ENCODE measurements at places on chromosomes 3 and 15.

GRCh38 chr3:50430950-50431435 is 71.7 kb upstream of the TMEM115 start:
- DNase-seq = no peak
- no peaks in the 10 kb centered on the region for H3K27me3 ChIP-seq
- H3K27ac ChIP-seq = no peak overlapping the region
- no peaks in the 10 kb centered on the region for H3K36me3 ChIP-seq

- H3K27me3 ChIP-seq = peaks cover 21% of the 10 kb centered on the region
- no peaks in the 10 kb centered on the region for H3K4me1 ChIP-seq
- H3K4me3 ChIP-seq = no peak overlapping the region
These were observed 333.4 kb downstream of the THSD4 start for GRCh38 chr15:71448688-71449114.

- H3K4me3 ChIP-seq = no peak overlapping the region
- H3K27me3 ChIP-seq = peaks cover 17% of the 10 kb centered on the region
- H3K4me1 ChIP-seq = no peaks in the 10 kb centered on the region
- no peak for DNase-seq
- no peaks in the 10 kb centered on the region for H3K36me3 ChIP-seq
These were observed 6.1 kb downstream of the CYP1A2 start for GRCh38 chr15:74754593-74755215.

DNA sequence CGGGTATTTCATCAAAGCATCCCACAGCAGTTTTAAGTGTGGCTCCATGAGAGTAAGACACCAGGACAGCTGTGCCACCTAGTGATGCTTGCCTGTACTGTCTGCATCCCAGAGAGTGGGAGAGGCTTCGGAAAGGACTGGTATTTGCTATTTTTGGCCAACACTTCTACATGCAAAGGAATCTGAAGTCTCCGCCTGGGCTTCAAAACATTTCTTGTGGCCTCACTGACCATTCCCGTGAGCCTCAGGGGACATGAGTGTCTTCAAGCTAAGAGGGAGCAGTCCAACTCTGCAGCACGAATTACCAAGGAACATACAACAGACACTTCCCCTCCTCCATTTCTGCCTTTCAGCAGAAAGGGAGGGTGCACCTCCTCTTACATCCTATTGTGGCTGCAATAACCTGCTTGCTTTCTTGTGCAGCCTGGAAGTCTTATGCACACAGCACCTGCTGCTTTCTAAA is 177.5 kb downstream of the RORA start:
- peaks cover 67% of the 10 kb centered on the region for H3K27me3 ChIP-seq
- H3K36me3 ChIP-seq = no peaks in the 10 kb centered on the region
- no peak for DNase-seq
- H3K27ac ChIP-seq = no peak overlapping the region
- H3K4me1 ChIP-seq = peaks cover 2% of the 10 kb centered on the region

- no peak overlapping the region for H3K4me3 ChIP-seq
- H3K27ac ChIP-seq = peak overlapping the region; percentile 95
- peaks cover 45% of the 10 kb centered on the region for H3K4me1 ChIP-seq
- H3K36me3 ChIP-seq = peaks cover 2% of the 10 kb centered on the region
- no peaks in the 10 kb centered on the region for H3K27me3 ChIP-seq
These were observed 21.4 kb downstream of the EIF4E3 start for GRCh38 chr3:71703797-71704196.

- H3K27ac ChIP-seq = peak overlapping the region; percentile 67
- H3K4me3 ChIP-seq = no peak overlapping the region
- H3K27me3 ChIP-seq = no peaks in the 10 kb centered on the region
- H3K36me3 ChIP-seq = peaks cover 2% of the 10 kb centered on the region
- DNase-seq = no peak
These were observed 76.8 kb downstream of the VGLL4 start for GRCh38 chr3:11566916-11567315.

DNA sequence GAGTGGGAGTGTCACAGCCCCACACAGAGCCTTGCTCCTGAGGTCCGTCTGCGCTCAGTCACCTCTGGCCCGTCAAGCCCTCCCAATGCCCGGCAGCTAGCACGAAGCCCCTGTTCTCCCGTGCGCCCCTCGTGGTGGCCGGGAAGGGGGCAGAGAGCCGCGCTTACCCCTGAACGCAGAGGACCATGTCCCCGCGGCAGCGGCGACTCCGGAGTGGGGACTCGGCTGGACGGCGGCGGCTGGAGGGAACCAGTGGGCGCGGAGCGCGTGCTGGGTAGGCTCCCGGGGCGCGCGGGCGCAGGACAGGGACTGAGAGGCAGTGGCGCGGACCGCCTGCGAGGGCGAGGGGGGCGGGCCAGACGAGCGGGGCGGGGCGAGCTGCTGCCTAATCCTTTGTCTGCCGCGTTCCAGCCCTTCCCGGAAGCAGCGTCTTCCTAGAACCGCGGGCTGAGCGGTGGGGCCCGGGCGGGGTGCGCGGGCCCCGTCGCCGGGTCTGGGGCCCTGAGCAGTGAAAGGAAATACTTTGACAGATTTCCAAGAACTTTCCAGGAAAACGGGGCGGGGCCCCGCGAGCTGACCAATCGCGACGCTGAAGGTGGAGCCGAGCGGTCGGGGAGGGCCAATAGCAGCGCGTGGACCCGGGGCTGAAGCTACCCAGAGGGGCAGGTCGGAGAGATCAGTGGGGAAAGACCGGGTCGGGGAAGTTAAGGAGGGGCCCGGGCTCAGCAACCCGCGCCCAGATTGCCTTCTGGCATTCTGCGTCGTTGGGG is at the start of gene CISH:
Gene CISH, minus strand, starts transcription at position 311 of the 770 bp plus-strand sequence. Its CDS starts 124 bp downstream, at position 187.
- H3K27ac ChIP-seq = peak within 1 kb of the TSS; percentile 98
- H3K27me3 ChIP-seq = no peaks in the 10 kb centered on the region
- peaks cover 21% of the 10 kb centered on the region for H3K36me3 ChIP-seq
- DNase-seq = peak; percentile 81

DNA sequence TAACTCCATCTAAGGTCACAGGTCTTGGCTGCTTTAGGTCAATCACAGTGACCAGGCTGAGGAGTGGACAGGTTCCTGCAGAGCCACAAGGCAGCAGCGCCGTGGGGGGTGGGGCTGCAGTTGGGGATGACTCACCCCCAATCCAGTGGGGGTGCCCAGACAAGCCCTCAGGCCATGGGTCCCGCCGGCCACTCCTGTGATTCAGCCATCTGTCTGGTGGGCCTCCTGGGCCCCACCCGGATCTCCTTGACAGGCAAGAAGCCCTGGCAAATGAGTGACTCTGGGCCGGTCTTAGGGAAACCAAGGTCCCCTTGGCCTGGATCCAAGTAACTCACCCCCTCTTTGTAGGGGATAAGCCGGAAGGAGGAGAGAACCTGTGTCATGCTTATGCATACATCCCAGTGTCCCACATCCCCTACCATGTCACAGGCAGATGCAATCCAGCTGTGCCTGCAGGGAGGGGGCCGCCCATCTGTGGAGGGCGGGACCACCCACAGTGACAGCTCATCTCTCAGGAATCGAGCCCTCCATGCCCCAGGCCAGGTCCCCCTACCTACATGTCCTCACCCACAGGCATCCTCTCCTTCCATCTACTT is 495 bp upstream of the COL7A1 start:
- no peak for DNase-seq
- no peak overlapping the region for H3K4me3 ChIP-seq
- H3K4me1 ChIP-seq = peaks cover 14% of the 10 kb centered on the region

Data from T-helper 17 cell (primary cell).